Posterior vena cava (tissue), 2 donors: ENCODE measurements at places on chromosomes 3 and 15. TPM values are rescaled to one million over a fixed set of nuclear protein-coding genes. Genes with fewer than 3 reads are reported as not detected.

Gene GP5
- total RNA-seq: 0.09 TPM

Gene FOXB1
- total RNA-seq: not detected

Gene DPPA4
- not detected for total RNA-seq

Gene CIDEC
- total RNA-seq: 1.2 TPM

Gene COMMD2
- 33.8 TPM for total RNA-seq

Gene NR1I2
- not detected for total RNA-seq

Gene ARHGAP11A
- 3.1 TPM for total RNA-seq

Gene LRRIQ4
- not detected for total RNA-seq

Gene SKOR1
- 0.51 TPM for total RNA-seq

Gene LRRC31
- total RNA-seq: not detected

Gene TMEM40
- not detected for total RNA-seq

Gene RAD51
- total RNA-seq: 1.0 TPM

Gene REC114
- total RNA-seq: not detected

Gene SCAANT1
- total RNA-seq: not detected

Gene SMAD6
- total RNA-seq: 18.4 TPM

Gene SLC51A
- total RNA-seq: not detected

Gene A4GNT
- total RNA-seq: not detected

Gene TERC
- total RNA-seq: 2.6 TPM

Gene CLDN18
- not detected for total RNA-seq

Gene CFAP44
- total RNA-seq: 8.2 TPM
